Body of pancreas (tissue), 4 donors: ENCODE measurements at places on chromosomes 11 and 22.

- no peak for DNase-seq
These were observed 20.3 kb downstream of the AP2A2 start for GRCh38 chr11:945986-946385.

- DNase-seq = no peak
These were observed 40.6 kb downstream of the ADAMTS15 start for GRCh38 chr11:130488848-130489584.

DNA sequence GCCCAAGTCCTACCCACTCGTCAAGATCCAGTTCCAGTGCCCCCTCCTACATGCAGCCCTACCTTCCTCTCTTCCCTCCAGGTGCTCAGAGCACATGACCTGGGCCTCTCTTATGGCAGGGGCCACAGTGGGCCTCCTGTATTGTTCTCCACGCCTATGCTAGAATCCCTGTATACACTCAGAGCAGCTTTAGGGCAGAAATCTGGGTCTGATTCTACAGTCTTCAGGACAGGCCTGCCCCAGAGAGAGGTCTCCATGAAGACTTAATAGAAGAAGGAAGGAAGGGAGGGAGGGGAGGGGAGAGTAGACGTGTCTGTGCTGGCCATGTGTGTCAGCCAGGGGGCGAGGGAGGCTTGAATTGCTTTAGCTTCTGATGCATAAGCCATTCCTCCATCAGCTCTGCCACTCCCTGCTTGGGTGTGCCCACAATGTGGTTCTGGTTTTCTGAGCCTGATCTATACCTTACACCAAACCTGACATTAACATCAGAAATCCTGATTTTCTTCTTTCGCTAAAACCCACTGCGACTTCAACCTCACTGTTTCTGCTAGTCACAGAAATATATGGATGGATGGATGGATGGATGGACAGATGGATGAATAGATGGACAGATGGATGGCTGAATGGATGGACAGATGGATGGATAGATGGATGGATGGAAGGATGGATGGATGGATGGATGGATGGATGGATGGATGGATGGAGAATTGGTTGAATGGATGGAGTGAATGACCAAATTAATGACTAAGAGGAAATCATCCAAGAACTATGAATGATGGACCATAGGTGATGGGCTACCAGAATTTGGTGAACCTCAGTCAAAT is 56.6 kb upstream of the PRDM11 start:
- no peak for DNase-seq

DNA sequence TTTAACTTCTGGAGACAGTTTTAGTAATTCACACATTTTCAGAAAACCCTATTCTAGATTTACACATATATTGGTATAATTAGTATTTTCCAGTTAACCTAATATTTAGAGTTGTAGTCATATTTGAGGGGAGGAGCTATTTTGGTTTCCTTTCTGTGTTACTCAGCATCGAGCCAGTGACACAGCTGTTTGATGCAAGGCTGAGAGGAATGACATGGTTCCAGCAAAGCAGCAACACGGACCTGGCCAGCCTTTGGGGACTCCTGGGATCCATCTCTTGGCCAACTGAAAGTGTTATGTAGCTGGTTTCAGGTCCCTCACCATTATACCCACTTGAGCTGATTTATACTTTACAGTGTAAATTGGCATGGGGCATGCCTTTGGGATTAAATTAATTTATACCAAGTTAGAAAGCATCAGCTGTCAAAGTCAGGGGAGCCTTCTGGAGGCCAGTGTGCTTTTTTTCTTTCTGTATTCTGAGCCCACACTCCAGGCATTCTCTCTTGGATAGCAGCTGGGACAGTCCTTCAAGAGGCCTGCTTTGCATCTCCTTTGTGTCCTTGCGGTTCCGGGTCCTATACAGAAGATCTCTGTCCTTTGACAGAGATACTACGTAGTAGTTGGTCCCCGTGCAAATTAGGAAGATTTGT is 91.3 kb upstream of the SLC25A18 start:
- DNase-seq = no peak
